ENCODE measurements at places on chromosomes 2 and 18.

GRCh38 chr2:72144632-72145288 lies 2.9 kb downstream of the CYP26B1 start:
- ATAC-seq: no peak

GRCh38 chr2:200189964-200190363 lies 116.5 kb upstream of the SPATS2L start:
- ATAC-seq: no peak

DNA sequence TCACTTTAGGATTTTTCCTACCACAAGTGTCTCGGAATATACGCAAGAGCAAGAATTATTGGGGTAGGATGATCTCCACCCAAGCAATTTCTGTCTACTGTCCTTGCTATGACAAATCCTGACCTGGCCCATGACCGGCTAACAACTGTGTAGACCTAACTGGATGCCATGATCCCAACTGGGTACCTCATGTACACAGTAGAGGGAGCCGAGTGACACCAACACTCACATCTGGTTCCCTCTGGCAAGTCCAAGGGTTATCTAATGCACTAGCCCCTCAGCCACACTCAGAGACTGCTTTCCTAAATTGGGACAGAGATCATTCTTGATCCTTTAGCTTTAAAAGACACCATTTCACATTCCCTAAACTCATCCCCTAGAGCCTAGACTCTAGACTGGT lies 60.7 kb upstream of the ZNF532 start:
- ATAC-seq: no peak

- ATAC-seq: no peak
Observed at GRCh38 chr2:40752796-40753195, 300.9 kb upstream of the SLC8A1 start.

- ATAC-seq: no peak
Observed at GRCh38 chr2:239731422-239731821, 293.7 kb downstream of the NDUFA10 start.

DNA sequence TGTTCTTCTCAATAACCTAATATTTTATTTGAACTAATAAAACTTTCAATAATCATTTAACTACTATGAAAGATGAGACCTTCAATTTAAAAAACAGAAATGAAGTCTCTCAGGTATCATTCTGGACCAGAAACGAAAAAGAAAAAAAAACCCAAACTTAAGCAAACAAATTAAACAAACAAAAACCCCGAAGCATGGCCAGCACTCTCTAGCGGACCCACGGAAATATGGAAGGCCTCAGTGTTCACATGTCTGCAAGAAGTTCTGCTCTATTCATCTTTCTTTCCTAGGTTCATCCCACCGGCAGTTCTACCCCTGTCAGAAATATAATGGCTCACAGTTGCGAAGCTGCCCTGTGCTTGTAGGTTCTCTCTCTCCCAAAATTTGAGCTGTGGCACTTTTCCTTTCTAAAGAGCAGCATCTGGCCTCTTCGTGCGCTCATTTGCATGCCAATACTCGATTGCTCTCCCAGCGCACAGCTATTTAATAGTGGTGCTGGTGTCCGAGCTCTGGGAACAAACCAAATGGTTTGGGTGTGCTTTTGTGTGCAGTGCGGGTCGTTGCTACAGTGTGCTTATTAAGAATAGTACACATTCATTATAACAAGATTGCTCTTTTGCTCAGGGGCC lies 129.0 kb upstream of the ZEB2 start:
- no peak for ATAC-seq

DNA sequence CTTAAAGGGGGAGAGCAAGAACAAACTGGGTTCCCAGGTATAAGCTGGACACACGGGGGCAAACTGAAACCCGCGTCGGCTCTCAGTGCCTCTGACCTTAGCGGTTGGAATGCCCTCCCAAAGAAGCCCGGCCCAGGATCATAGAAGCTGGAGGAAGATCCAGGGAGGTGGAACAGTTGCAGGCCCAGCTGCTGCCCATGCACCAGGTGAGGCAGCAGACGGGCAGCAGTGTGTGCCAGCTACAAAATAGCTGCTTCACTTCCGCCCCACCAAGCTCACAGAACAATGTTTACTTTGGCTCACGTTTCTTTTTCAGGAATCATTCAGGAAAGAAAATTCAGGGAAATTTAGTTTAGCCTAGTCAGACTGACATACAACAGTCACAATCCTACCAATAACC lies 3.9 kb upstream of the ERMN start:
- ATAC-seq: no peak

- peak; percentile 26 for ATAC-seq
Observed at GRCh38 chr2:144519934-144520731, at the start of gene ZEB2. TSS of gene ZEB2 (minus strand) at chr2:144520119. CDS start at chr2:144517350, 2,769 bp downstream.

GRCh38 chr2:32937602-32938448 lies 8.9 kb upstream of the LTBP1 start:
- ATAC-seq: no peak

DNA sequence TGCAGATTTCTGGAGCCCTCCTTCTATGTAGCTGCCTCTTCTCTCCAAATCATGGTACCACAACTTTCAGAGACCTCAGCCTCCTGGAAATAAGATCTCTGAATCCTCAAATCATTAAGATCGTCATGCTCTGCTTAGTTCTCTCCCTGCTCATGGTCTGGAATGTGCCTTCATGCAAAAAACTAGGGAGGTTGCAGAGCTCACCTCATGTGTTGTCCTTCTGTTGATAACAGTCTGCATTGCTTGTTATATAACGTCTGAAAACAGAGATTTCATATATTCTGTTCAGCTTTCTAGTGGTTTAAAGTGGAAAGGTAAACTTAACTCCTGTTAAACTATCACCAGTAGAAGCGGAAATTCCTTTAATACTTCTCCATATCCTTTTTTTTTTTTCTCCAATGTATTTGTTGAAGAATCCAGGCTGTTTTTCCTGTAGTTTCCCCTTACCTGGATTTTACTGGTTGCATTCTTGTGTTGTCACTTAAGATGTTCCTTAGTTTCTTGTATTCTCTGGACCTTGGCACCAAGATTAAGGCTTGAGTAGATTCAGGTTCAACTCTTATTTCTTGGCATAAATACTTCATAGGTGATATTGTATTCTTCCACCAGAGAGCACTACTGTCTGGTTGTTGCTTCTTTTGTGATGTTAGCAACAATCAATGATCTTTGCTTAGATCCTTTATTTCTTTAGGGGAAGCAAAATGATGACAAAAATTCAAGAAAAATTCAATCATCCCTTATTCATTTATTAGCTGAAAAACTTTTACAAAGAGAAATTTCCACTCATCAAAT lies 211.3 kb downstream of the LOXHD1 start:
- no peak for ATAC-seq

- ATAC-seq: no peak
Observed at GRCh38 chr2:143347271-143347695, 218.1 kb downstream of the ARHGAP15 start.

GRCh38 chr2:98948956-98949739 lies 13.1 kb upstream of the CRACDL start:
- no peak for ATAC-seq

Measured in gastroesophageal sphincter (tissue), 4 donors.